IPS DF 6.9 (cell line): ENCODE measurements at places on chromosomes 3 and 15.

DNA sequence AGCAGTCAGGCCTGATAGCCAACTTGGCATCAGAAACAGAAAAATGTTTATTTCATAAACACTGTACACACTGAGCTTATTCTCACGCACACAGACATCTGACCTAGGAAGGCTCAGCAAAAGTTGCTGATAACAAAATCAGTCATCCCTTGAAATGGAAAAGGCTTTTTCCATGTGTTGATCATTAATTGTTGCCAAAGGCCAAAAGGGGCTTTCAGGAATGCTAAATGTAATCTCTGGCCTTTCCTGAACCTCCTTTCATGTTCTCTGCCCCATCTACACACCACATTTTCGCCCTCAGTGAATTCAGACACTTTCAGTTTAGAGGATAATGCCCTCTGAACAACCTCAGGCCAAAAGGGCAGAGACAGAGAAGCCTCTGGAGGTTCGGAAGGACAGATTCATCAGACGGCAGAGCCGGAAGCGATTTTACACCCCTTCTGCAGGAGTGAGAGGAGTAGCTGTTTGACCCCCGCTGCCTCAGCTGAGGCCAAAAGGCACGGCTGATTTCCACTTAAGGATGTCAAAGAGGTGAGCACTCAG, 14.5 kb downstream of the RTP4 start:
- no peak for DNase-seq

- no peak for DNase-seq
These were observed 582.3 kb downstream of the EDEM1 start for GRCh38 chr3:5769825-5770224.

- DNase-seq: peak; percentile 43
These were observed 196.5 kb upstream of the ZPLD1 start for GRCh38 chr3:102238362-102238761.

DNA sequence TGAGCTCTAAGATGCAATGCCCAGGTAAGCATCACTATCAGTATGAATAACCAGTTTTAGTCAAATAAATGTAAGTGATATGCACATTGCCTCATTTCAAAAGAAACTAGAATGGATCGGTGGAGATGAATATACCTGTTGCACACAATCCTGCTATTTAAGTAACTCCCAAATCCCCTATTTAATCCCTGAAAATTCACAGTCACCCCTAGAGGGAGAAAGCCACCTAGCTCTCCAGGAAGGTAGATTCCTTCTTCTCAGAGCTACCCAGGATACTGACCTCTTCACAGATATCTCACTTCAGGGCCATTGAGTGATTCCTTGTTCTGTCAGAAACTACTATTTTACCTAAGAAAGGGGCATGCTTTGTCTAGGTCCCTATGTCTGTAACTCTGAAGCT, 11.7 kb downstream of the LSAMP start:
- no peak for DNase-seq

DNA sequence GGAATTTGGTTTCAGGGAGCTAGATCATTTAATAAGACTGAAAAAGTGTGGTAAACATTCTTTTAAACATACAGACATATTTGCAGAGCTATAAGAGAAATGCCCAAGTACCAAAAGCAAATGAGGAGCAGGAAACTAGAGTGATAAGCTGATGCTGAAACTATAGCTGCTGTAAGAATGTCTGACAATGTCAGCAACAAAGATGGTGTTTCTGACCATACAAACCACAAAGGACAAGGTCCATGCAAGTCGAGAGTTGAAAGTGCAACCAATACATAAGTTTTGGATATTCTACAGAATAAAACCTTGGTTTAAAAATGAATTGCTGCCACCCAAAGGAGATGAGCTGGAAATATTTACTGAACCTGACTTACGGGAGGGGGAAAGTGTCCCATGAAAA, 610.2 kb downstream of the TBL1XR1 start:
- no peak for DNase-seq

DNA sequence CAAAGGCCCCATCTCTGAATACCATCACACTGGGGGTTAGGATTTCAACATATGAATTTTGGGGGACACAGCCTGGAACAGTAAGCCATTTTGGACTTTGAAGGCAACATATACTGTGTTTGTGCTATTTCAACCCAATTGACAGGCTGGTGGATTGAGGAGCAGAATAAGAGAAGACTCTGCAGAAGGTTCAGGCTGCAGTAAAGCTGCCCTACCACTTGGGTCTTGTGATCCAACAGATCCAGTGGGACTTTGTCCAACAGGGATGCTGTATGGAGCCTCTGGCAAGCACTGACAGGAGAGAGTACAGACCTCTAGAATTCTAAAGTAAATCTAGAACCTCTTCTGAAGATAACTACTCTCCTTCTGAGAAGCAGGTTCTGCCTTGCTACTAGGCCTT, 1.1 kb upstream of the BCL2L10 start:
- DNase-seq: no peak

DNA sequence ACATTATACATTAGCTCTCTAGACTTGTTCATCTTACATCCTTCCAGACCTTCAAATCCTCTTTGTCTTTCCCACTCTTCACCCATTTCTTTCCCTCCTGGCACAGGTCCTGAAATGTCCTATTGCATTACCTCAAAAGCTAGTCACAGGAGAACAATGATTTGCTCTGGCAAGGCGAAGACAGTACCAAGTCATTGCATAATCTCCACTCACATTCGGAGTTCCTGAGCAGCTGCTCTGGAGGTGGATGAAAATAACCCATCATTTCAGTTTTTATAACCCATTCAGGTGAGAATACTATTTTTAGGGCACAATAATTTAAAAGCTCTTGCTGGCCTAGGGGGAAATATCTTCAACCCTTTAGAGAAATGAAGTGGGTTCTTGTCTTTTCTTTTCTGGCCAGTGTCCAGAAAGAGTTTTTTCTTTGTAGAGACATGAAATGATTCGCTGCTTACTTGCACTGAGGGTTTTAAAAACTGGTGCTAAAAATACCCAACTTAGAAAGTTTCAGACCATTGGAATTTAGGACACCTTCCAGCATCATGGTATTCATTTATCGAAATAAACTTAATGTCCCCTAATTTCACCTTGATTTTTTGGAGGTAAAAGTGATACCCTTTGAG, 23.4 kb upstream of the DYNC1LI1 start:
- DNase-seq: no peak

DNA sequence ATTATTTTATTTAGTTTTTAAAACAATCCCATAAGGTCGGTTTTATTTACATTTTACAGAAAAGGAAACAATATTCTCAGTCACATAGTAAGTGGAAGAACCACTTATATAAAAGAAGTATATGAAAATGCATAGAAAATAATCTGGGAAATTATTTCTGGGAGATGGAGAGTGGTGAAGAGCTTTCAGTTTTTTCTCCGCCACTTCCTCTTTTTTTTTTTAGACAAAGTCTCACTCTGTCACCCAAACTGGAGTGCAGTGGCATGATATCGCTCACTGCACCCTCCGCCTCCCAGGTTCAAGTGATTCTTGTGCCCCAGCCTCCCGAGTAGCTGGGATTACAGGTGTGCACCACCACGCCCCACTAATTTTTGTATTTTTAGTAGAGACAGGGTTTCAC, 21.2 kb downstream of the RAD51 start:
- no peak for DNase-seq

GRCh38 chr3:107870096-107870495, 220.7 kb downstream of the CD47 start:
- no peak for DNase-seq

DNA sequence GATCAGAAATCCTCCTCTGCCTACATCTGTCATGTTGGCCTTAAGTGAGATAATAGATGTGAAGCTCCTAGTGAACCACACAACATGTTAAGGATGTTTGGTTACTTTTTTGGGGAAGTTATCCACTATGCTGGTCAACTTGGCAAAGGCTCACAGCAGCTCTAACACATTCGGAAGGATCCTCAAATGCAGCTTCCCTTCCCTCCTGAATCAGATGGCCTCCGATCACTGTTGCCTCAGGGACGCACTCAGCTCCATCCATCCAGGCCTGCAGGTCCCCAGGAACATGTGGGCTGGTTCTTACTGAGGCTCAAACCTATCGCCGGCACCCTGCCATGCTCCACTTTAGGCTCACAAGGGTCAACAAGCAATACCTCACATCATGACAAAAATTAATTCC, 67.9 kb downstream of the CORO2B start:
- DNase-seq: no peak

DNA sequence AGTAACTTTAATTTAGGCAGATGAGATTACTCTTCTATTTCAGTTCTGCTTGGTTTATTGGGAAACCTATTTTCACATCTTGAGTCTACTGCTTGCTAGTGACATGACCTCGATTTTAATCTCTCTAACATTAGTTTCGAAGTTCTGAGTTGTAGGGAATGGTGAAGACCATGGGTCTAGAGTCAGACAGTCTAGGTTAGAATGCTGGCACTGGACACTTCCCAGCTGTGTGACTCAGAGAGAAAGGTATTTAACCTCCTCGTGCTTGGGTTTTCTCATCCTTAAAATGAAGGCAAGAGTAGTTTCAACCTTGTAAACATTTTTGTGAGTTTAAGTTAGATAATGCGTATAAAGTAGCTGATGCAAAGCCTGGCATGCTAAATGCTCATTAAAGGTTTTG, 422.1 kb downstream of the GRM7 start:
- no peak for DNase-seq

- no peak for DNase-seq
These were observed 12.0 kb downstream of the PTH1R start for GRCh38 chr3:46889381-46890110.

GRCh38 chr3:149368201-149368673, 9.2 kb downstream of the TM4SF1 start:
- DNase-seq: no peak

GRCh38 chr3:4721511-4721911, 228.4 kb downstream of the ITPR1 start:
- DNase-seq: no peak

DNA sequence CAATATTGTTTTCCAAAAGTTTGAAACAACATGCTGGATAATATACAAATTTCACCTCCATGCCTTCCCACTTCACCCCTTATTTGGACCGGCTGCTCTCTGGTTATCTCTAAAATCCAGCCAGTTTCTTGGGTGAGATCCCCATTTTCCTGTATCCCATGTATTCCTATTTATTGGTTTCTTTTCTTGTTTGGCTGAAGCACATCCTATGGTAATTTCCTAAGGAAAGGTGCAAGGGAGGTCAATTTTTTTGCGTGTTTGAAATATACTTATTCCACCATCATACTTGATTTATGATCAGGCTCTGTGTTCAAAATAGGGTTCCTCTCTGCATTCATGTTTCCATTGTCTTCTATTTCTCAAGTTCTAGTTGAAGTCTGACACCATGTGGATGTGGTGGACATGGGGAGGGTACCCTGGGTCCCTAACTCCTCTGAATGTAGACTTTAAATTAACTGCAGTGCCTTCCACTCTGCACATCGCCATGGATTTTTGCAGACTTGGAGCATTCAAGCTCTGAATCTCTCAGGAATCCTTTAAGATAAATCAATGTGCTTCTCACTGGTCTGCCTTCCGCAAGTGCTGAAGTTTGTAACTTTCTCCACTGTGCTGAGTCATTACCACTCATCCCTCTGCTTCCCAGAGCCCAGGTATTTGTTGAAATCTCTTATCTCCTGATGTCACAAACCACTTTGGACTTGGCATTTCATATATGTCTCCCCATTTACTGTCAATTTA, 52.1 kb upstream of the TLE3 start:
- no peak for DNase-seq

DNA sequence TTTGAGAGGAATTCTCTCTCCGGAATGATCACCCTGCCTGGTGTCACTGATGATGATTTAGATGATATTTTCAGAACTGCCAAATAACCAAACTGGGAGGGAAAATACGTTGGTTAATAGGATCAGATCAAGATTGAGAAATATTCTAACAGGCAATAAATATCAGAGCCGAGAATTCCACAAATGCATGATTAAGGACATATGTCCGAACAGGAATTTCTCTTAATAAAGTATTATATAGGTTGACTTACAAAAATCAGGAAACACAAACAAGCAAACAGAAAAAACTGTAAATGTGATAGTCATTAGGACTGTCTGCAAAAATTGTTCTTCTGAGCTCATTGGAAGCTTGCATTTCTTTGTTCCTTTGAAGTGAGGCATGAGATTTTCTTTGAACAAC, 75.1 kb upstream of the PHLDB2 start:
- DNase-seq: no peak

DNA sequence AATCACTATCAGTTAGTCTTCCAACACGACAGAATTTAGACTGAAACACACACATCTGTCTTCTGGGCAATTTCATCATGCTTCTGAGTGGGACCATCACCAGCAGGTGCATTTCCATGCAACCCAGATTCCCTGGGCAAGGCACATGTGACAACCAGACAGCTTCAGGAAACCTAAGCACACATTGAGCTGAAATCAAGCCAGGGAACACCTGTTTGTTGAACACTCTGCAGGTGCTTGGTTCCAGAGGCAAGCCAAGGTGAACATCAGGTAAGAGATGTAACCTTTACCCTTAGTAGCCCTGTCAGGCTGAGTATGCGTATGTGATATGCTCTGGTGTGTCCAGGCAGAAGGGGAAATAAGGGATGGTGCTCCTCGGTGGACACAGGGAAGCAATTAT, 3.3 kb upstream of the PSMD2 start:
- no peak for DNase-seq

DNA sequence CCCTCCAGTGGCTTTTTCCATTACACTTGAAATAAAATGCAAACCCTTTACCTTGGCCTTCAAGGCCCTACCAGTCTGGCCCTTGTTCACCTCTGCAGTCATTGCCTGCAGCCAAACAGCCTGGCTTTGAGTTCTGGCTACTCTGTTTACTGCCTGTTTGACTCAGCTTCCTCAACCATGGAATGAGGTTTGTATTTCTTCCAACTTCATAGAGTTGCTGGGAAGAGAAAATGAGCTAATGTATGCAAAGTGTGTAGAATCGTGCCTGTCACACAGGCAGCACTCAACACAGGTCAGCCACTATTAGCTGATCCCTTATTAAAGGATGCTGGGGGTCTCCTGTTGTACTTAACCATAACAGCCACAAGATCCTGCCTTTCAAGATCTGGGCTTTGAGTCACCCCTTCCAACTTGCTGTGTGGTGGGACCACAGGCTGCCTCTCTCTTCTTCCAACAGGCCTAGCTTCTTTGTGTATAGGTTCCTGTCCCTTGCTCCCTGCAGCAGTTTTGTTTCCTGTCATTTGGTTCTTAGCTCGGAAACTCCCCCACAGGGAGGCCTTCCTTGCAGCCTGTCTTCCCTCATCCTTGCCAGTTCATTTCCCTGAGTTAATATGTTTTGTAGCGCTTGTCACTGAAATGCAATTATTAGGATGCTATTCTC, 6.4 kb downstream of the MED12L start:
- no peak for DNase-seq

GRCh38 chr3:156307704-156308103, 187.3 kb downstream of the KCNAB1 start:
- no peak for DNase-seq

DNA sequence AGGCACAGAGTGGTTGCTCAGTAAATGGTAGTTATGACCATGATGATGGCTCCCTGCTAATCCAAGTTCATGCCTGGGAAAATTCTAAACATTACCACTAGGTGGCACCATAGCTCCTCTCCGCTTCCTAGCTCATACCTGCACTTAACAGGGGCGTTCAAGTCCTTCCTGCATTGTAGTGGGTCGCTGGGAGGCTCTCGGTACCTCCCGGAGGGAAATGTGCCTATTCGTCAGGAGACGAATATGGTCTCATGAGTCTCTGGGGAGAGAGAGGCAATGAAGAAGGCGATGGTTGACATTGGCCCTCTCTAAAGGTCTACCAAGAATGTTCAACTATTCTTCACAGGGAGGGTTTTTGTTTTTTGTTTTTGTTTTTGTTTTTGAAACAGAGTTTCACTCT, 10.9 kb downstream of the MESP1 start:
- DNase-seq: peak; percentile 70
